Kidney epithelial cell (primary cell): ENCODE measurements at places on chromosomes 11 and 22.

- no peak for DNase-seq
These were observed 276.7 kb upstream of the API5 start for GRCh38 chr11:43035086-43035485.

DNA sequence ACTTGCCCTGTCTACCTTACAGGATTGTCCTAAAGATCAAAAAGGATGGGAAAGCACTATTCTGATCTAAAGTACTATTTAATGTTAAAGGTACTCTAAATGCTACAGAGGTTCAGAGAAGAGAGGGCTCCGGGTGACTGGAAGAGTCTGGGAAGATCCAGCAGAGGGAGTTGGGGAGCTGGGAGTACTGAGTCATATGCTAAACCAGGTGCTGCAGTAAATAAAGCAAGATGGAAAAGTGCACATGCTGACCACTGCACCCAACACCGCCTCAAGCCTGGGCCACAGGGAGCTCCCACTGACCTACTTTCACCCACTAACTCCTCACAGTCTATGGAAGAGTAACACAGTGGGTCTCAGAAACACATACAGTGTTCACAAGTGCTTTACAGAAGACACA lies 49.3 kb downstream of the WT1 start:
- no peak for DNase-seq

GRCh38 chr11:36280531-36280930 lies 8.7 kb downstream of the COMMD9 start:
- DNase-seq: no peak

DNA sequence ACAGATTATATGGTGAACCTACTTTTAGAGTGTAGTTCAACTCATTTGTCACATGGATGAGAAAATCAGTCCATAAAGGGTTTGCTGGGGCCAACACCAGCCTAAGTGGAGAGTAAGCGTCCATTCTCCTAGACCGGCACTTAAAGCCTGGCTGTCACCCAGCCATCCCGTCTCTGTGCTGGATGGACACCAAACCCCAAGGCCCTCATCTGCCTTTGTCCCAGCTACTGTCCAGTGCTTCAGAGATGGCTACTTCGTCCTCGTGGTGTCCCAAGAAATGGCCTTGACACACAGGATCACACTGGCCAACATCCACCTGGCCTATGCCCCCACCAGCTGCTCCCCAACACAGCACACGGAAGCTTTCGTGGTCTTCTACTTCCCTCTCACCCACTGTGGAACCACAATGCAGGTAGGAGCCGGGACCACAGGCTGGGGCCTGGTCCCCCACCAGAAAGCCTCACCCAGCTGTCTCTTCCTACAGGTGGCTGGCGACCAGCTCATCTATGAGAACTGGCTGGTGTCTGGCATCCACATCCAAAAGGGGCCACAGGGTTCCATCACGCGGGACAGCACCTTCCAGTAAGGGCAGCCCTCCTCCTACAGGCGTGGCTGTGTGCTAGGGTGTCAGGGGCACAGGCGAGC lies 3.5 kb downstream of the ZP1 start:
- DNase-seq: no peak

DNA sequence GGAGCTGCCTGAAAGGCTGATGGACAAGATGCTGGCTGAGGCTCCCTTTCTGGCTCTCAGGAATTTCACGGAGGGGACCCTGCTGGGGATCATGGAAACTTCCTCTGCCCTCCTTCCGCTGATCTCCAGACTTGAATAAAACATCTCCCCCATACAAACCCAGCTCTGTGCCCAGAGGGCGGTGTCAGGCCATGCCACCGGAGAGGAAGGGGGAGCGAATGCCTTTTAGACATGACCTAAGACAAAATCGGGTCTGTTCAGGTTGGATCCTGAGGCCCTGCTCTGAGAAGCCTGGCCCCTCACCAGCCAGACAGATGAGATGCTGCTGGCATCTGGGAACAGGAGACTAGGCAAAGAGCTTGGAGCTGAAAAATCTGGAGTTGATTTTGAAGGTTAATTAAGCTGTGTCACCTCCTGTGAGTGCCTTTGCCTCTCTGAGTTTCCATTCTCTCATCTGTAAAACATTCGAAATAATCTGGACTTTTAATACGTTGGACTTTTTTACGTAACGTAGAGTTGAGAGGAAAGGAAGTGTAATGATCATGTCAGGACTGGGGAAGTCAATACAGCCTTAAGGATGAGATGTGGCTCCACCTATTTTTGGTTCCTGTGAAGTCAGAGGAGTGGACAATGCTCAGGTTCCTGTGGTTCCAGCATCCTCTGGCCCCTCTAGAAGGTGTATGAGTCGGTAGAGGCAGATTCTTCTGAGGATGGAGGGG lies 163.6 kb downstream of the ST3GAL4 start:
- no peak for DNase-seq

DNA sequence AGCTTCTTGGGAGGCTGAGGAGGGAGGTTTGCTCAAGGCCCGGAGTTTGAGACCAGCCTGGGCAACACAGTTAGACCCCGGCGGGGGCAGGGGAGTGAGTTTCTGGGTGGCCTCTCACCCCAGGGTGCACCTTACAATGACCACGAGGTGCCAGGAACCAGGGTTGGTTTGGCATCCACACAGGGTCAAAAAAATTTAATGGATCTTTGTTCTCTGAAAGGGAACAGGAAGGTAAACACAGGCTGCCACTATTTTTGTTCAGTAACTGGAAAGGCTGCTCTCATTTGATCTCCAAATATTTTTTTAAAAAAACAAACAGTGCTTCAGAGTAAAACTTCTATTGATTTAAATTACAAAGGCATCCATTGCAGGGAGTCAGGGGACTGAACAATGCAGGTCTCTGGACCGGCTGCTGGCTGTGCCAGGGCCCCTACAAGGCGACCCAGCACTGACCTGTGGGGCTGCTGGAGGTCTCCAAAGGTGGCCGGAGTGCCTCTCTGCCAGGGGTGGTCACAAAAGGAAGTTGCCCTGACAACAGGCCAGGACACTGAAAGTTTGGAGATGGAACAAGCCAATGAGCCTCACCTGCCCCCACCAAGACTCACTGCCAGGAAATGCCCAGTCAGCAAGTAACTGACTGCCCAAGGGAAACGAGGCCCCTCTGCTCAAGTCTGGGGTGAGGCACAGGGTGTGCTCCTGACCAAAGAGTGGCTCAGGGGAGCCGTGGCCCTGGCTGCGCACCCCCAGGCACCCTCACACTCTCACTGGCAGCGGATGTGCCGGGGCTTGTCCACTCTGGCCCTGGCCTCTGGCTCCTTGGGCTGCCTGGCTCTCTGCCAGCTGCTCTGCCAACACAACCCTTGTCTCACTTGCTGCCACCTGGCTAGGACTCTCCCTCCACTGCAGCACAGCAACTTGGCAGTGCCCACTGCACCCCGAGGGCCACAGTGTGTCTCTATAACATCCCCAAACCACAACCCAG lies 51.8 kb downstream of the ARFGAP3 start:
- DNase-seq: no peak

GRCh38 chr11:32562839-32563599 lies 20.6 kb upstream of the EIF3M start:
- peak; percentile 78 for DNase-seq

- no peak for DNase-seq
These were observed 604.9 kb downstream of the BUD13 start for GRCh38 chr11:116167706-116168458.

GRCh38 chr11:99632969-99633368 lies 612.2 kb downstream of the CNTN5 start:
- DNase-seq: no peak

- no peak for DNase-seq
These were observed 153.3 kb downstream of the SWAP70 start for GRCh38 chr11:9817191-9817590.

DNA sequence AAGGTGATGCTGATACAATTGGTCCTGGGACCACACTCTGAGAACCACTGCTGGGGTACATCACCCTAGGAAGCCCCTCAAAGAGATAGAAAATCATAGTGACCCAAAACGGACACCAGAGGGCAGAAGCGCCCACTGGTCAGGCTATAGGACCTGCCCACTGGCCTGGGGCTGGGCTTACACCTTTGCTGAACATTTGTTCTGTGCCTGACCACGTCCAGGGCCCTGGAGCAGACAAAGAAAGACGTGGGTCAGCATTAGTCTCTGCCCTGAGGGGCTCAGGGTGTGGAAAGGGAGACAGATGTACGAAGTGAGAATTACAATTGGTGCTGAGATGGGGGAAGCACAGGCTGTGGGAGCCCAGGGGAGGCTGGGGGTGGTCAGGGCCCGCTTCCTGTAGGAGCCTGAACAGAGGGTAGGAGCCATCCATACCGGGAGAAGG lies 14.4 kb upstream of the SERPINH1 start:
- no peak for DNase-seq

DNA sequence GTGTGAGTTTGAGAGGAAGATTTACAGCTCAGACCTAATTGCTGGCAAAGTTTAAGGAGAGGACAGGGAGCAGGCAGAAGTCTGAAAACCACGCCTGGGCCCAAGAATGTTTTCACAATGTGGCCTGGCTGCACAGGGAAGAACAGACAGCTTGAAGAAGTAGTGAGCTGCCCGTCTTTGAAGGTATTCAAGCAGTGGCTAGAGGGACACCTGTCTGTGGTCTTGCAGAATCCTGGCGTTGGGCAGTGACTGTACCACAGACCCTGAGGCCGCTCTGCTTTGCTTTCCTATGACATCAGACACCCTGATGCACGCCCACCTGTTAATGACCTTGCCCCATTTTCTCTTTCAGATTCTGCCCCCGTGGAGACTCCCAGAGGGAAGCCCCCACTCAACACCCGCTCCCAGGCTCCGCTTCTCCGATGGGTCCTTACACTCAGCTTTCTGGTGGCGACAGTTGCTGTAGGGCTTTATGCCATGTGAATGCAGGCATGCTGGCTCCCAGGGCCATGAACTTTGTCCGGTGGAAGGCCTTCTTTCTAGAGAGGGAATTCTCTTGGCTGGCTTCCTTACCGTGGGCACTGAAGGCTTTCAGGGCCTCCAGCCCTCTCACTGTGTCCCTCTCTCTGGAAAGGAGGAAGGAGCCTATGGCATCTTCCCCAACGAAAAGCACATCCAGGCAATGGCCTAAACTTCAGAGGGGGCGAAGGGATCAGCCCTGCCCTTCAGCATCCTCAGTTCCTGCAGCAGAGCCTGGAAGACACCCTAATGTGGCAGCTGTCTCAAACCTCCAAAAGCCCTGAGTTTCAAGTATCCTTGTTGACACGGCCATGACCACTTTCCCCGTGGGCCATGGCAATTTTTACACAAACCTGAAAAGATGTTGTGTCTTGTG lies 6.6 kb upstream of the MCM5 start:
- DNase-seq: no peak

DNA sequence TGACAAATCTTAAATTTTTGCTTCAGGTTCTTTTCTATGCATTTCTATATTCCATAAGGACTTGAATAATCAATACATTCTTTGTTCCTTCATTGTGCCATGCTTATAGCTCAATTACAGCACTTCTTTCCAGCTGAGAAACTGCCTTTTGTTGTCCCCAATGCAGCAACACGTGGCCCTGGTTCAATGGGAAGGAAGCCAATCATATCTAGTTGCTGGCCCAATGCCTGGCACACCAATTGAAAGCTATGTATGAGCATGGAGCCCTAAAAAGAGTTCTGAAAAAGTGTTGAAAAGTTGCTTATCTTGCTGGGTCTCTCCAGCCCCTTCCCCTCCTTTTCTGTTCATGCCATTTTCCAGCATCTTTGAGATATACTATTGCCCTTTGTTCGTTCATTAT lies 448.0 kb upstream of the FAT3 start:
- DNase-seq: no peak

GRCh38 chr11:45450189-45450588 lies 164.0 kb upstream of the SYT13 start:
- DNase-seq: no peak

- DNase-seq: no peak
These were observed 22.7 kb upstream of the C1QTNF4 start for GRCh38 chr11:47616726-47617416.

DNA sequence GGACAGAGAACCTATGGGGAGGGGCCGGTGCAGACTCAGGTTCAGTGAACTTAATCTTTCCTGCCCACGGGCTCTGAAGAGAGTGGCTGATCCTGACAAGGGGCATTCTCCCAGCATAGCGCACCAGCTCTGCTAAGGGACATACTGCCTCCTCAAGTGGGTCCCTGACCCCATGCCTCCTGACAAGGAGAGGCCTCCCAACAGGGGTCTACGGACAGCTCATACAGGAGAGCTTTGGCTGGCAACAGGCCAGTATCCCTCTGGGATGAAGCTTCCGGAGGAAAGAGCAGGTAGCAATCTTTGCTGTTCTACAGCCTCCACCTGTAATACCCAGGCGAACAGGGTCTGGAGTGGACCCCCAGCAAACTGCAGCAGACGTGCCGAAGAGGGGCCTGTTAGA lies 394.0 kb downstream of the LRRC4C start:
- DNase-seq: no peak

DNA sequence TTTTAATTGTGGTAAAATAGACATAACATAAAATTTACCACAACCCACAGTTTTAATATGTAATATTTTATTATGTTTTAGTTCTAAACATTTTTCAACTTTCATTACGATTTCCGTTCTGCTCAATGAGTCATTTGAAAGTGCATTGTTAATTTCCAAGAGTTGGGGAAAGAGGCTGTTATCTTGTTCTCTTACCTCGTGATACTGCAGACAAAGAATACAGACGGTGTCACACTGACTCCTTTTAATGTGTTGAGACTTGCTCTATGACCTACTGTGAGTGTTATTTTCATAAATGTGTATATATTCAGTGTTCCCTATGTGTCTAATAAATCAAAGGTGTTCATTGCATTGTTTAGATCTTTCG lies 10.8 kb upstream of the RAC2 start:
- DNase-seq: no peak

DNA sequence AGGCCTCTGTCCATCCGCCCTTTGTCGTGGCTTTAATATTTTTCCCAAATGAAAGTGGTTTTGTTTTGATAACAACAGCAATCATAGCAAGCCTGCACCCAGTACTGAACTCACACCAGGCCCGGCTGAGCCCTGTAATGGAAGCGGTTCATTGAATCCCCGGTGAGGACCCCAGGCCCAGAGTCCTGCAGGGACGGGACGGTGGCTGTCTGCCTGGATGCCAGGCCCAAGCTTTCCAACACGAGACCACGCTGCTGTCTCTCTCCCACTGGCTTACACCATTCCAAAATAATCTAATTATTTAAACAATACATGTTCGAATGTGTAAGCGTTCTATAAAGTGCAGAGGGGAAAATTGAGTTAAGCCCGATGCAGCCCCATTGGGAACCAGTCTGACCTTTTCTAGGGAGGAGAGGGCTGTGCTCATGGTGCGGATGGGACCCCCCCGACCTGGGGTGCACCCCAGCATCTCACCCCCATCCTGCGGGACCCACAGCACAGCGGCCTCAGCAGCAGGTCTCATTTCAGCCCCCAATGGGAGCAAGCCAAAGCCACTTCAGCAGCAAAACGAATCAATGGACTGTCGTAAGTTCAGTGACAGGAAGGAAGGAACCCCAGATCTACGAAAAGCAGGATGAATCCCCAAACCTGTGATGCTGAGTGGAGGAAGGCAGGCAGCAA lies 1046.9 kb downstream of the BRD1 start:
- DNase-seq: no peak
